Mucosa of descending colon (tissue), 3 donors: ENCODE measurements at places on chromosomes 5 and 9. TPM values are rescaled to one million over a fixed set of nuclear protein-coding genes. Genes with fewer than 3 reads are reported as not detected.

The SPINK7 gene
- total RNA-seq: not detected

The ELAVL2 gene
- 1.2 TPM for total RNA-seq

The DOK3 gene
- total RNA-seq: 8.4 TPM

The SLC46A2 gene
- 0.16 TPM for total RNA-seq

The SPRY4 gene
- 10.7 TPM for total RNA-seq

The HACD4 gene
- 1.9 TPM for total RNA-seq

DNA sequence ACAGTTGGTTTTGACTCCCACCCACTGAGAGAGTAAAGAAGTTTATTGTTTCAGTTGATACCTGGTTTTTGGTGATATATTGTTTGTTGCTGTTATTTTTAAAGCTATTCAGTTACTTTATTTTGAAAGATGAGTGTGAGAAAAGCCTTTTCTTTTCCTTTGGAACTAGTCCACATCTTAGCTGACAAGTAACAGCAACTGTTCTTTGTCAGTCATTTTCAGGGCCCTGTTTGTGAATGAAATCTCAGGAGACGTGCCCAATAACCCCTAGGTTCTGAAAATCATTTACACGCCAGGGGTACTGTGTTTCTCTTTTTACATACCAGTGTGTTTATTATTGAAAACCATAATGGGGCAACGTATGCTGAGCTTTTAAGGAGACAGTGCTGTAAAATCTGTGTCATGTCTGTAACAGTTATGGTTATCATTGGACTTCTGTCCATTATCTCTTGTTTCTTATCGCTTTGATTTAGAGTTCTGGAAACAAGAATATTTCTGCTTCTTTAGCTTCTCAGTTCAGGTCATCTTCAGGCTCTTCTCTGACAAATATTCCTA lies 75.0 kb downstream of the LIX1 start:
- no peak for DNase-seq

- no peak for DNase-seq
These were observed 114.5 kb downstream of the FOXD1 start for GRCh38 chr5:73333944-73334703.

DNA sequence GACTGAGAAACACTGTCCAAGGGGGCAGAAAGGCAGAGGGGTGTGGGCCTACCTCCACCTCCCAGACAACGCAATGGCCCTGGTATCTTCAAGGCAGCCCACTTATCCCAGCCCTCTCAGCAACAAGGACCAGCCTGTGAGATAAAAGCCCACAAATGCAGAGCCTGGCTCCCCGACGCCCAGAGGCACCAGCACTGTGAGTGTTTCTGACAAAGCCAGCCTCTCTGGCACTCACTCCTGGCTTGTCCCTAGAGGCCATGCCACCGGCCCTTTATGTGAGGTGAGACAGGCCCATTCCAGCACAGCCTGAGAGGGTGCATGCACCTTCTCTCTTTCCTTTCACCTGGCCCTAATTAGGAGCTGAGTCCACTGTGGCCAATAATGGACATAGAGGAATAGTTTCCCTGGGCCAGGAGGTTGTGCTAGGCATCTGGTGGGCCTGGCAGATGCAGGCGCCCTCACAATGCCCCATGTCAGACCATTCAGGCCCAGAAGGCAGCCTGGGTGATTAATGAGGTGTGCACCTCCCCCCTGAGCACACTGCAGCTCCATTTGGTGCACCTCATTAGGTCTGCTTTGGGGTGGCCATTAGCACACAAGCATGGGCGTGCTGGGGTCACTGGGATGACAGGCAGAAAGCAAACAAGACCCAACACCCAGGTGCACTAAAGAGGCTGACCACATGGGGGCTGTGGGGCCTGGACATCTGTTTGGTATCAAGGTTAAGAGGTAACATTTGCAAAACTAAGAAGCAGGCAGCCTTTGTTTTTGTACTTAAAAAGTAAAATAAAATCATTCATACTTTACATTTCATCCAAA lies 176.0 kb downstream of the MED10 start:
- no peak for DNase-seq

DNA sequence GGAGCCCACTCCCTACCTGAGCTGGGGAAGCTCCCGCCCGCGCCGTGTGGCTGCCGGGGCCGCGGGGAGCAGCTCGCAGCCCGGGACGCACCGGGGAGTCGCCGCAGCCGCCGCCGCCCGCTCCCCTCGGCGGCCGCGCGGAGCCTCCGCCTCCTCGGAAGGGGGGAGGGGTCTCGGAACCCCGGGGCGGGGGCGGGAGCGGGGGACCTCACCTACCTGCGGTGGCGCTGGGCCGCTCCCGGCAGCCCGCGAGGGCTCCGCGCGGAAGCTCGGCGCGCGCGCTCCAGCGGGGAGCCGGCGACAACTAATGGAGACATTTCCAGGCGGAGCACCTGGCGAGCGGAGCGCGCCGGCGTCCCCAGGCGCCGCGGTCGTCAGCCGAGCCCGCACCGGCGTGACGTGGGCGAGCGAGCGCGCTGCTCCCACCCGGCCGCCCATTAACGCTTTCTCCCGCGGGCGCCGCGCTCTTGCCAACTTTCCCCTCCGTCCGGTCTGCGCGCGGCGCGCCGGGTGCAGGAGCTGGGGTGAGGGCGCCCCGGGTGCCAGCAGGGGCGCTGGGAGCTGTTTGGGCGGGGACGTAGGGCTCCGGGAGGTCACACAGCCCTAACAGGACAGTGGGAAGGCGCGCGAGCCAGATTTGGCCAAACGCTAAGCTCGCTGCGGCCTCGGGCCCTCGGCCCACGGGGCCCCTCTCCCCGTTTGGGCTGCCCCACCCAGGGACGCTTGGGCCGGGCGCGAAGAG lies 4.3 kb upstream of the IRX4 start:
- peak; percentile 37 for DNase-seq

DNA sequence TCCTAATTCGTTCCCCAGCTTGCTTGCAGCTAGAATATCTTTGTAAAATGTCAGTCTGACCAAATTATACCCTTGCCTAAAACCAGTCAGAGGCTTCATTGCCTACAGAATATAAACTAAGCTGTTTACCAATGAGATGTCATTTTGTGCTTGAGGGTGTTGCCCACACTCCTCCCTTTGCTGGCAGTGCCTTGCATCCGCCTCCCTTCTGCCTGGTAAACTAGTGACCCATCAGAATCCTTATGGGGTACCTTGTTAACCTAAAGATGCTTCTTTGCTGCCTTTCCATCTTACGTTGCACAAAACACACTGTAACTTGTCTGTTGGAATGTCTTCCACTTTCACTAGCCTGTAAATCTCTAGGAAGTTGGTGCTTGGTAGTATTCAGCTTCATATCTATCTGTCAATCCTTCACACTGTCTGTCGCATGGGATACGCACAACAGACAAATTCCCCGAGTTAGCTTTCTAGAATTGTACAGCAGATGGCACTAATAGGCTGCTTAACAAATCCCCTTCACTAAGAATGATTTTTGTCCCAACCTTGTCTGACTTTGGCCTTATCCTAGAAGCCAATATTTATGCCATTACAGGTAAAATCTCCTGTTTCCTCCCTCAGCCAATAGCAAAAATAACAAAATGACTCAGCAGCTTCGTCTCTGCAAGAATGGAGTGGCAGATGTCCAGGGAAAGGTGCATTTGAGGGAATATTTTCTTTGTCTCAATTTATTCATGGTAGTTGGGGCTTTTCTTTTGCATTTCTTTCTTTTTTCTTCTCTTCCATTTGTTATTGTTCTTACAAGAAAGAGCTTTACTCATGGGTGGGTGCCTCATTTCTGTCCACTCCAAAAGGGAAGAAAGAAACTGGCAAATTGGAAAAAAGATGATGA lies 3.0 kb downstream of the NUDT2 start:
- peak; percentile 49 for DNase-seq

DNA sequence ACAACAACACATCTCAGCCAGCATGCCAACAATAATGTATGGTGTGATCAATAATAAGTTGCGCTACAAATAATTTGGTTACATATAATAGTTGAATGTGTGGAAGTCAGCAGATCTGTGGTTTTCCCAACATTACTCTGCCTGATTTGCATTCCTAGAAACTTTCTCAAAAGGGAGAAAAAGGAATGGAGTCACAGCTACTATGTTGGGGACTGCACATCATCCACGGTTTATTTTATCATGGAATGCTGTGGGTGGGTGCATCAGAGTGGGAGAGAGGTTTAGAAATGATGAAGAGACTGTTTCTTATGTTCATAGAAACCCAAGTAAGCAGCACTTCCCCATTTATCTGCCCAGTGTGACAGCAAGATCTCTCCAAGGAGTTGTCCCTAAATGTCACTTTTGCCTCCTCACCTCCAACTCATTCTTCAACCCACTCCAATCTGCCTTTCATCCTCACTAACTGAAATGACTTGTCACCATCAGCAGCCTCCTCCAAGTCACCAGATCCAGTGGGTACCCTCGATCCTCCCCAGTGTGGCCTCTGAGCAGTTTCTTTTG lies 2.8 kb upstream of the SPOCK1 start:
- no peak for DNase-seq

DNA sequence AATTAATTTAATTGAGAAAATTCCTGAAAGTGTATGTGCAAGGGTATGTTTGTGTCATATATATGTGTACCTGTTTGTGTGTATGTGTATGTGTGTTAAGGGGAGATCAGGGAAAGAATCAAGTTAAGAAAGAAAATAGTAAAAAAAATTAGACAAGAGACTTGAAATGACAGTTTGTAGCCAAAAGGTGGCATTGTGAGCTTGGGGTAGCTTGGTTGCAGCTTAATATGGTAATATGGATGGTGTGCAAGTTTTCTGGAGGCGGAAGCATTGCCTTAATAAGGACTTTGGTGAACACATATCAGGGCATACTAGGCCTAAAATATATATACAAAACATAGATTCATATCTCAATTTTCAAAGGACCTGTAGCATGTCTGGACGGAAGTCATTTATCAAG lies 129.9 kb downstream of the INSYN2B start:
- DNase-seq: no peak

DNA sequence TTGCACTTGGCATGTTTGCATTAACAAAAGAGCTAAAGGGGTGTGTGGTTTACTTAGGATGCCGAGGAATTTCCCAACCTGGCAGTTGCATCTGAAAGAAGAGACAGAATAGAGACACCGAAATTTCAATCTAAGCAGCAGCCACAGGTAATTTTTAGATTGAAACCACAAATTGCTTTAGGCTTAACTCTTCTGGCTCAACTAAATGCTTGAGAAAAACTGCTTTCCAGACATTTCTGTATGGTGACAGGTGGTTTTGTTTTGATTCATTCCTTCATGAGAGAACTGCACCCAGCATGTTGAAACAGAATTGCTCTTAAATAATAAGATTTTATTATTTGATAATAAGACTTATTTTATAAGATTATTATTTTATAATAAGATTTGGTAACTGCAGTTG lies 21.5 kb downstream of the SECISBP2 start:
- DNase-seq: no peak
